Cortex of kidney (tissue), 1 donor: ENCODE measurements at places on chromosomes 3 and 15.

- no peak for DNase-seq
Measured at GRCh38 chr3:187434524-187434923, 66.3 kb downstream of the RTP4 start.

DNA sequence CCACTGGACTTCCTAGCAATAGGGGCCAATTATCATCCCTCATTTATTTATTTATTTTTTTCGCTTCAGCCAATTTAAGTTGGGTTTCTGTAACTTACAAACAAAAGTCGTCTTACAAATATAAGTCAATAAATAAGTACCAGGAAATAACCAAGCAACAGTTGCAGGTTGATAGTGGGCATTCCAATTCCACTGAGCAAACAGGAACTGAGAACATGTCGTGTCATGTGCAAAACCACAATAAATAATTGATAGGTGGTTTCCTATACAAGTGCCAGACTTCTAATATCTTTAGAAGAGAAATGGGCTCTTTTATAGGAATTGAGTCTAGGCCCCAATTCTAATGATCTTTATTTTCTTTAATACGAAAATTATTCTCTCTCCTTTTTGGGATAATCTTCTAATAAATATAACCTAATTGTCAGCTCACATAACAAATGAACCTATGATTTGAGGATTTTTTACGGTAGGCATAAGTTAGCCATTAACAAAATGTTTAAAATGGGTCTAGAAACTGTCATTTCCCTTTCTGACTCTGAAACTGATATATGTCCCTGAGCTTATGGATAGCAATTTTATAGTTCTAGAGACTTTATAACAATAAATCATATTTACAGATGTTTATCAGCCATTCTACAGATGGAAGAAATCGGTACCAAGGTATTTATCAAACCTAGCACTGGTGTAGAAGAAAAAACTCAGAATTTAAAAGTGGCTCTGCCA lies 571.8 kb downstream of the FOXP1 start:
- DNase-seq: no peak

DNA sequence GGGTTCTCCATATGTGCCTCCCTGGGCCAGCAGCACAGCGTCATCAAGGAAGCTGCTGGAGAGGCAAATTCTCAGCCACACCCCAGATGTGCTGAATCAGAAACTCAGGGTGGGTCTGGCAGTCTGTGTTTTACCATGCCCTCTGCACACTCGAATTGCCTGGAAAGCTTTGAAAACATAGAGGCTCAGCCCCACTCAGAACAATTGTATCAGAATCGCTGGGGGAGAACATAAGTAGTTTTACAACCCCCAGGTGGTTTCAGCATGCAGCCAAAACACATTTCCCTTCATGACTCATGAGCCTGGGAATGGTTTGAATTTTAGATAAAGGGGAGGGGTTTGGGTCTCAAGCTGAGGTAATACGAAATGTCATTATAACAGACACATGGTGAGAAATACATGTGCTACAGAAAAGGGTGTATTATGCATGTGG lies 9.6 kb downstream of the TGM4 start:
- no peak for DNase-seq

GRCh38 chr3:2211568-2211967 lies 112.9 kb downstream of the CNTN4 start:
- no peak for DNase-seq

DNA sequence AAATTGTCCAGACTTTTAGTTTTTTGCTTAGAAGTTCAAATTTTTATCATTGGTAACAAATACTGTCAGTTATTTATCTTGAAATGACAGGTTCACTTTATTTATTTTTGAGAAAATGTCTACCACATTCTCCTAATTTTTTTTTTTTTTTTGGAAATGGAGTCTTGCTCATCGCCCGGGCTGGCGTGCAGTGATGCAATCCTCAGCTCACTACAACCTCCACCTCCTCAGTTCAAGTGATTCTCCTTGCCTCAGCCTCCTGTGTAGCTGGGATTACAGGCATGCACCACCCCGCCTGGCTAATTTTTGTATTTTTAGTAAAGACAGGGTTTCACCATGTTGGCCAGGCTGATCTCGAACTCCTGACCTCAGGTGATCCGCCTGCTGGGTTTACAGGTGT lies 16.1 kb upstream of the EBLN2 start:
- no peak for DNase-seq

- DNase-seq: no peak
Measured at GRCh38 chr15:72487070-72487797, 13.1 kb downstream of the ARIH1 start.

DNA sequence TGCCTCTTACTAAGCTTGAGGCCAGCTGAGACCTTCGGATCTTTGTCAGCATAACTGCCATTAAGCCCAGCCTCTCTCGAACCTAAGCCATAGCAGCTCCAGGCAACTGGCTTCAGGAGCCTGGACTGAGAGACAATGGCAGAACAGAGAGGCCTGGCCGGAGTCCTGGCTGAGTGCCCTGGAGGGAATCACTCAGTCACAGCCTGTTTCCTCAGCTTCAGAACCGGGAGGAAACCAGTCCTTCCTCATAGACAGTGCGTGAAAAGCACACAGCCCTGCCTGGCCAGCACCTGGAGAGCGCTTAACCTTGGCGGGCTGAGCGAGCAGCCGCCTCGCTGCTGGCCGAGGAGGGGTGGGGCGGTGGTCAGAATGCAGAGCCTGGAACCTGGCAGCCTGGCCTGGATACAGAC lies 21.6 kb downstream of the RNU5B-1 start:
- DNase-seq: no peak

DNA sequence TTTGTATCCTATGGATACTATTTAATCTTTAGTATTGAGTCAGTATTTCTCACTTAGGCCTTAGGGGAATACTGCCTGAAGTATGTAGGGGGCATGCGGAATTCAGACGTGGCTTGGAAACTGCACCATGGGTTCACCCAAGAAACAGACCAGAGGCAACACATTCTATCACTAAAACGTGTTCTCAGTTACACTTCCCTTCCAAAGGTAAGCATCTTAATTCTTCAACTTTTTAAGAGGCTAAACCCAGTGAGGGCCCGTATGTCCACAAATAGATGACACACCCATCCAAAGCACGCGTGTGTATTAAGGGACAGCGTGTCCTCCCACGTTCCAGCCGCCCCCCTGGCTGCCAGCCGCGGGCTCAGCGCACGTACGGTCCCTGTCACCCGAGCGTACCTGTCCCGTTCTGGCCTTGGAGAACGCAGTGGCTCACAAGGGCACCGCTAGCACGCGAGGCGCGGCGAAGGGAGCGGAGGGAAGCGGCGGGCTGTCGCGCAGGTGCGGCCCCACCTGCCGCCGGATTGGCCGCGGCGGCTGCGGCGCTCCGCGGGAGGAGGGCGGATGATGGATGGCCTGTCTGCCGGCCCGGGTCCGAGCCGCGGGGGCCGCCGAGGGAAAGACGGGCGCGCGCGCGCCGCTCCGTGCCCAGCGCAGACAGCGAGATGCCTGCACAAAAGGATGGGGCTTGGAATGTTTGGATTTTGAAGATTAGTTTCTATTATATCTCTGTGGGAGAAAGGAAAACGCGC lies 1003.9 kb upstream of the NR2F2 start:
- no peak for DNase-seq

DNA sequence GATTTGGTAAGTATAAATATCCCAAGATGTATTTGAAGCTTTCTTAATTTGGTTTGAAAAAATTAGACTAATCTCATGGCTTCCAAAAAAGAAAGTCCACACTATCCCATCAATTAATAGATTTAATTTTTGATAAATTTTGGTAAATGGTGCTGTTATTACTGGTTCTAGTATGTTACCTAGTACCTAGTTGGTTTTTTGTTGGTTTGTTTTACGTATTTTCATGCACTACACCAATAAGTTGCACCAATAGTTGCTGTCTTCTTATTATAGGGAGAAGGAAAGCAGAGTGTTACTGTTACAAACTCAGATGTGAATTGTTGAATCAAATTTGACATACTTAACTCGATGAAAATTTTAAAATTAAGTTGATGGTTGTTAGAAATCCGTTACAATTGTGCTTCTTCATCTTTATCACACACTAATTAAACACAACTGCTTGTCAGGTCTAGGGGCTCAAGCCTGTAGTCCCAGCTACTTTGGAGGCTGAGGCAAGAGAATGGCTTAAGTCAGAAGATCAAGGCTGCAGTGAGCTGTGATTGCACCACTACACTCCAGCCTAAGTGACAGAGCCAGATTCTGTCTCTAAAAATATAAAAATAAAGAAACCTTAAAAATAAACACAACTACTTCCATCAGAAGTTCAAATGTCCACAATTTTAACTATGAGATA lies 23.1 kb upstream of the MBNL1 start:
- no peak for DNase-seq
